ACHN (cell line): ENCODE measurements at places on chromosomes 5 and 9.

GRCh38 chr9:95788021-95788420 is 87.5 kb upstream of the ERCC6L2 start:
- no peak for DNase-seq

DNA sequence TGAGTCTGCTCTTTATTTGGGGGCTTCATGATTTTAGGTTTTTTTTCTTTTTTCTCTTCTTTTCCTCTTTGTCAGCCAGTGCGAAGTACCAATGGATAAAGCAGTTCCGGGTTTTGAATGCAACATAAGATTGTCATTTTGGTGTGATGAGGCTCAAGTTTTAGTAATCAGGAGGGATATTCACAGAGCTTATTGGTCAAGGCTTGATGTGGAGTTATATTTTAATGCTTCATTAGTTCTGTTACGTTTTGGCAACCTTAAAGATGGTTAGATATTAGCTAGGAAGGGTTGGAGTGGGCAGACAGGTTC is 1.4 kb downstream of the PIK3R1 start:
- DNase-seq: no peak

DNA sequence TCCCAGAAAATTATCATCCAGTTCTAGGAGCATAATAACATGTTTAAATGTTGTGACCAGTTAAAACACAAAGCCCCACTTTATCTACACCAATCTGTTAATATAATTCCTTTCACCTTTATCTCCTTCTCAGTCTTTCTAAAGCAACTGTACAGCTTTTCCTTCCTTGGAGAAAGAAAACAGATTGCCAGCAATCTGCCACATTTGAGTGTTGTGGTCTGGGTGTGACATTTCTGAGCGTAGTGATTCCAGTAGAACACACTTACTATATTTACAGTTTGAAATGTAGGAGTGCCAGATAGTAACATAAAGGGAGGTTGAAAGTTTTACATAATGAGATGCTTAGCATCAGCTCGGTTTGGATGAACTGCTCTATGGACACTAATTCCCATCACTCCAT is 76.1 kb downstream of the KCNN2 start:
- DNase-seq: no peak

GRCh38 chr9:137590469-137591383 is at the start of gene ZMYND19:
ZMYND19 (minus strand) TSS chr9:137590512; CDS start chr9:137590263, 249 bp downstream.
- DNase-seq: peak; percentile 83

GRCh38 chr9:131125038-131125287 is 423 bp upstream of the NUP214 start:
- DNase-seq: no peak

DNA sequence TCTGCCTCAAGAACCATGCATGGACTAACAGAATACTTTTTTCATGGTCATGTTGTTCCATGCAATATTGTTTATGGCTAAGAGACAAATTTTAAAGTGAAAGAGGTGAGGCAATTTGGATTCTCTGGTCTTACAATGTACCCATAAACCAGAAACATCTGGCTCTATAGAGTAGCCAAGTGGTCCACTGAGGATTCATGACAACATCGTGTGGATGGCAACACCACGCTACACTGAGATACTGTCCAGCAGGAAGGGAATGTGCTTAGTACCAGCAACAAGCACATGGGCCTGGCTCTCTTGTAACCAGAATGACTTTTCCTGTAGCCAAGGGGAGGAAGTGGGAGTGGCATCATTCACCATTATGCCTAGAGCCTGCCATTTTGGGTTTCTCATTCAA is 218.2 kb downstream of the GADD45G start:
- no peak for DNase-seq

- DNase-seq: no peak
These were observed 117.9 kb upstream of the NR5A1 start for GRCh38 chr9:124625087-124625486.

- DNase-seq: no peak
These were observed 429.1 kb upstream of the IRX4 start for GRCh38 chr5:2311851-2312250.

DNA sequence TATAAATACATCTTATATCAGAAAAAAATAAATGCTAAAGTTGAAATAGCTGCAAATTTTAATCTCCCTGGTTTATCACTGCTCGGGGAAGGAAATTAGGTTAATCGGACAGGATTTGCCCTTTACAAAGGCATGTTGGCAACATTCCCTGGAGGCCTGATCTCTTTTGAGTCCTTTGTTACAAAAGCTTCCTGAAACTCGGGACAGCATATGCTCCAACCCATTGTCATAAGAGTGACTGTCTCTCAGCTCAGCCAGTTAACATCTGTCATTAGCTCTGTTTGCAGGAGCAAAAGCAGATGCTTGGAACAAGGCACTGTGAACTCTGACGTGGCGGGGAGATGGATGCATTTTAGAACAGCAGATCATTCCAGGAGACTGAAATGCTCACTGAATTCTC is 80.6 kb downstream of the MYO10 start:
- DNase-seq: no peak

- no peak for DNase-seq
These were observed 127.2 kb downstream of the MACIR start for GRCh38 chr5:103385722-103386121.

DNA sequence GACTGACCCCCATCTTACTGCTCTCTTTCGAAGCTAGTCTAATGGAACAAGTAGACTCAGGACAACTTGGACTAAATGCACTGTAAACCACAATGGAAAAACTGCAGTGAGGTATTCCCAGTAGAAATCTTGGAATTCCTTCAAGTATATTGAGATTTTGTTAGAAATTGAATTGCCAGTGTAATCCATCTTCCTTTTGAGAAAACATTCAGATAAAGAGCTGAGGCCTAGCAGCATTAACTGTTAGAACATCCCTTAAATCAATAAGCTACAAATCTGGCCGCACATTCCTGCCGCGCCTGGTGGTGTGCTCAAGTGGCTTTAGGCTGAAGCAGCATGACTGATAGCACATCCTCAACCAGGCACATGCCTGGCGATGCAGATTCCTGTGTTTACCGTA is 29.3 kb downstream of the PPIC start:
- DNase-seq: no peak

GRCh38 chr5:64766941-64767340 is 1.6 kb downstream of the SREK1IP1 start:
- no peak for DNase-seq

GRCh38 chr9:16030528-16031185 is 477.8 kb downstream of the CCDC171 start:
- DNase-seq: peak; percentile 93

DNA sequence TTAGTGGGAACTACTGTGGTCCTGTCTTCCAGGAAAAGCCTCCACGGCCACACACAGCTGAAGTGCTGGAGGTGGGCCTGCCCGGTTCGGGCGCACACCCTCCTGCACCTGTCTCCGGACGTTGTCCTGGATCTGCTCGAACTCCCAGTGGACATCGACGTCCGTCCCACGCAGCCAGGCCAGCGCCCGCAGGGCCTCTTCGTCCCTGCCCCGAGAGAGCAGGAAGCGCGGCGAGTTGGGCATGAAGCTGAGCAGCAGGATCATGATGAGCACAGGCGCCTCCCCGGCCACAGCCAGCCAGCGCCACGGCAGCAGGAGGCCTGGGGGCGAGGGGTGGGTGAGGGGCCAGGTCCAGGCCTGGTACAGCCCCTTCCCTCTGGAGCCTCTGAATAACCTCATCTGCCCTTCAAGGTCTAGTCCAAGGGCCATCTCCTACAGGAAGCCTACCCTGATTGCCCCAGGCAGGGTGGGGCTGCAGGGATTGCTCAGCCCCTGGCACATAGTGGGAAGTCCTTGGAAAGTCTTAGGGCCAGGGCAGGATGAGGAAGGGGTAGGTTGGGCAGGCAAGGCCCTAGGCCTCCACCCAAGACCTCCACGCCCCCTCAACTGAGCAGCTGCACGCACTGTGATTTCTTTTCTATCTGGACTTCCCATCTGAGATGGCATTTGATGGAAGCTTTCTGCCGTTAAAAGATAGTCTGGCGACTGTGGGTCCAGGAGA is 3.4 kb downstream of the SLC2A6 start:
- DNase-seq: no peak

DNA sequence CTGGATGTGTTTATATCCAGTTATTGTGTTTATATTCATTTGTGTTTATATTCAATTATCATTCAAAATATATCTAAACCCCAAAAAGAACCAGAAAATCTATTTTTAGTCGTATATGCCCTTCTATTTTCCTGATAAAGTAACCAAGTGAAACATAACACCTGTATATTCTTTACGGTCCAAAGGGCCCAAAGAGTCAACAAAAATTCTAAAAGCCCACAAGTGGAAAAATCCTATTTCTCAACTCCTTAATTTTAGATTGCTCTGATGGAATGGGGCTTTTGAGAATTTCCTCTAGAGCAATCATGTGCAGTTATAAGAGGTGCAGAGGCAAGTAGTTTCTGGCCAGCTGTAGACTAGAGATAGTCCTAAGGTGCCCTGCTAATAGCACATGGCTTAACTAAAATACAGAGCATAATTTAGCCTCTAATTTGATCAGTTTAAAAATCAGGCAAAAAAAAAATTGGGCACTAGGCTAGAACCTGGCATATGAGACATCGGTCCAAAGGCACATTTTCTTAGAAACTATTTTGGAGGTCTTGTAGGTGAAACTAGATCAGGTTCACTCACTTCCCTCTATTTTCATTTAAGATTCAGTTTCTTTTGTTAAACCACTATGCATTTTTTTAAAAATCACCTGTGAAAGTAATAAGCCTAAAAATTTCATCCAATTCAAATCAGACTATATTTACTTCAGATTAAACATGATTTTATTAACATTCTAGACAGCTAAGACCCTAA is 256.0 kb downstream of the FBXL17 start:
- DNase-seq: no peak

GRCh38 chr5:151104795-151105194 is 24.0 kb upstream of the TNIP1 start:
- DNase-seq: no peak

- DNase-seq: no peak
These were observed 123.6 kb upstream of the SLC1A3 start for GRCh38 chr5:36482812-36483211.

DNA sequence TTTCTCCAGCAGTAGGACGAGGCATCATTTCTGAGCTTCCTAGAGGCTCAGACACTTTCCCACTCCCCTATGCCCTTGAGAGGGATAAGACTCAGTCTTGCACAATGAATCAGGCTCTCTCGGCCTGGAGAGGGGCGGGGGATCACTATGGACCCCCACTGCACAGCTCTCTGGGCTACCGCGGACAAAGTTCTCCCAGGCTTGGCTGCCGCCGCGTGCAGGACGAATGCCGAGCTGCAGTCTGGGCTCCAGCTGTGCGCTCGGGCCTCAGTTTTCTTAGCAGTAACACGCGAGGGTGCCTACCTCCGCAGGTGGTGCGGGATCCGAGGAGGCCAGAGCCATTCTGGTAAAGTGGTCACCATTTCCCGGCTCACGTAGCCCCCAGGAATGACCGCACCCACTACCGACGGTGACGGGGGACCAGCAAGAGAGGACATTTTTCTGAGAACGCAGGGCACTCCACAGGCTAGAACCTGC is 3.4 kb upstream of the MYORG start:
- DNase-seq: no peak

GRCh38 chr5:132444061-132444460 is 46.5 kb downstream of the IRF1 start:
- no peak for DNase-seq

DNA sequence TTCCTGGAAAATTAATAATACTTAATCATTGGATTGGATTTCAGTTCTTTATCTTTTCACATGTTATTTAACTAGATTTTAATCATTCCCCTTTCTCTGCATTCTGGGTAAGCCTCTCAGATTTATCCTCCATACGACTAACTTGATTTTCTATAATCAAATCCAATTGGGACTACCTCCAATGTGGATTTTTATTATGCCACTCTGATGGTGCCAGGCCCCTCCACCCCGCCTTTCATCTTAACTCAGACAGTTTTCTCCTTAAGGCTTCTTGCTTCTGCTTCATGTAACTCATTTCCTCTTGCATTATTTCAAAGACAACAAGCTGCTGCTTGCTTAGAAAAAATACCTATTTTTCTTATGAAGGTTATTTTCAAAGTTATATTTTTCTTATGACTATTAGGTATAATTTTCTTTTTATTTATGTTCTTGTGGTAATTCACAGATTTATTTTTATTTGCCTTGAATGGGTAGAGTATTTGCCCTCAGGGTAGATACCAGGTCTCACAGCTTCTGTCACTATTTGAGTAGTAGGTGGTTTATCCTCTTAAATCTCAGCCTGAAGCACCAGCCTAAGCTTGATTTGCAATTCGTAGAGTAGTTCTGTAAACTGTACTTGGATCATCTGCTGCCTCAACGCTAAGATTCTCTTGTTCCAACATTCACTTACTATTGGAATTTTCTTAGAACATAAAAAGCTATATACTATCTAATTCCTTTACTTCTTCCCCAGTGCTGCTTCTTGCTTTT is 659.0 kb upstream of the ARRDC3 start:
- DNase-seq: no peak

- no peak for DNase-seq
These were observed 87.4 kb upstream of the HSPA9 start for GRCh38 chr5:138662599-138662998.

GRCh38 chr5:125057912-125058826 is 311.7 kb upstream of the ZNF608 start:
- DNase-seq: no peak

DNA sequence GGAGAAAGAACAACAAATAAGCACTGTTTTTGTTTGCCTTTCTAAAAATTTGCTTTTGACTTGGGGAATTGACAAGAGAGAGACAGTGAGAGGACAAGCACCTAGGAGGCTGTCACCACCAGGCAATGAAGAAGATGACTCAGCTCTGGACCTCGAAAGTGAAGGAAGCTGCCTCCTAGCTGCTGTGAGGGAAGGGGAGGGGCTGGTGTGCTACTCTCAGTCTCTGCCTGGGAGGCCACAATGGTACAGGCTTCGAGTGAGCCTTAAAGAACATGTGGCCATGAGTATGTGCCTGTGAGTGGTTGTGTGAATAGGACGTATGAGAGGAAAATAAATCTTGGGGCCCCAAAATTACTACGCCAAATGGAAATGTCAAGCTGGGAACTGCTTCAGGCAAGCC is 7.1 kb upstream of the PLK2 start:
- peak; percentile 33 for DNase-seq

GRCh38 chr5:6637022-6637421 is 3.8 kb downstream of the SRD5A1 start:
- DNase-seq: no peak

DNA sequence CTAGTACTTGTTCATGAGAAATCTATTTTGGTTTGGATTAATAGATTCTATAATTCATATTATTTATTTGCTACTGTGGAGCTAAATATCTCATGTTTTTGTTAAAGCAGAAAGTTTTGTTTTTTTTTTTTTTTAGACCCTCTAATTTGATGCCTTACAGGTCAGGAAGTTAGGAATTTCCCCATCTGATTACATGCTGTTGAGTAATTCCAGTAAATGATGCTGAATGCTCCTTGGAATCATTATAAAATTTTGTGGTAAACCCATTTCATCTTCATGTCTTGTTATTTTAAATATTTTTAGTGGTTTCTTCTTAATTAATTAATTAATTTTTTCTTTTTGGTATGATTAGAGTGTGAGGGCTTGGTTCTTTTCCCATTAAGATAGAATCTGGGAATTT is 35.6 kb downstream of the NNT start:
- no peak for DNase-seq

DNA sequence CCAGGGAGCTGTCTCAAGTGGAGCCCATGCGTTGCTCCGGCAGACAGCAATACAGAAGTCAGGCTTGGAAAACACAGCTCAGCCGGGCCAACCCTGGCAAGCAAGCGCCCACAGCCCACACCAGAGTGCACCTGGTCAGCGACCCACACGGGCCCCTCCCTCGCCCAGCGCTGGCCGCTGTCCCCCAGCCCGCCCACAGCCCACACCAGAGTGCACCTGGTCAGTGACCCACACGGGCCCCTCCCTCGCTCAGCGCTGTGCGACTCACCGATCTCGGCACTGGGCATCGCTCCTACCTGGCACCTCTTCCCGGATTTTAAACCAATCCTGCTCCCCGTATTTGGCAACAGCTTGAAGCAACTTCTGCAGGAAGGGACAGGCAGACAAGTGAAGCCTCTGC is 12.8 kb downstream of the SNAPC4 start:
- DNase-seq: no peak
